Posterior vena cava (tissue), 2 donors: ENCODE measurements at places on chromosomes 4 and X. TPM values are rescaled to one million over a fixed set of nuclear protein-coding genes. Genes with fewer than 3 reads are reported as not detected.

Gene NDNF
- total RNA-seq, result 4.6 TPM

Gene PAGE1
- total RNA-seq, result not detected

Gene CEP135
- 7.3 TPM for total RNA-seq

Gene CHRNA9
- total RNA-seq, result not detected

DNA sequence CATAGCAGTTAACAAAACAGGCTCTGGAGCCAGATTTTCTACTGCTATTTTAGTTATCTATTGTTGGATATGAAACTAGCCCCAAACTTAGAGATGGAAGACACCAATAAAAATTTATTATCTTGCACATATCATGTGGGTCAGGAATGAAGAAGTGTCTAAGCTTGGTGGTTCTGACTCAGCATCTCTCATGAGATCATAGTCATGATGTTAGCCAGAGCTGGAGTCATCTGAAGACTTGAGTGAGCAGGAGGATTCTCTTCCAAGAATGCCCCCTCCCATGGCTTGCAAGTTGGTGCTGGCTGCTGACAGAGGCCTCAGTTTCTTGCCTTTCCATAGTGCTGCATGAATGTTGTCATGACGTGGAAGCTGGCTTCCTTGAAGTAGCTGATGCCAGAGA lies 68.2 kb upstream of the TAPT1 start:
- DNase-seq, result no peak

DNA sequence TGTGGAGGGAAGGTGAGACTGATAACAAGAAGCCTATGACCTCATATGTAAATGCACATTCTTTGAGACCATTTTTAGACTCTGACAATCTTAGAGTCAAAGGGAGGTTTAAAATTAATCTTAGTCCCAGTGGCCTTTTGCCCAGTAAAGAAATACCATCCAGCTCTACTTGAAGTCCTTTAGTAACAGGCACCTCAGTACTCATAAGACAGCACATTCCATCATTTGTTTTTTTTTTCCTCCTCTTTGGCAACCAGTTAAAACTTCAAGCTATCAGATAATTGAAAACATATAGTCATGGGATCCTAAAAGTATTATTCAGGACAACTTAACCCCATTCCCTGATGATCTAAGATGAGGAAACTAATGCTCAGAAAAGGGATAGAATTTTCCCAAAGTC lies 4.6 kb downstream of the EDA2R start:
- no peak for DNase-seq

- no peak for DNase-seq
Observed at GRCh38 chr4:182895791-182896292, 21.3 kb downstream of the DCTD start.

DNA sequence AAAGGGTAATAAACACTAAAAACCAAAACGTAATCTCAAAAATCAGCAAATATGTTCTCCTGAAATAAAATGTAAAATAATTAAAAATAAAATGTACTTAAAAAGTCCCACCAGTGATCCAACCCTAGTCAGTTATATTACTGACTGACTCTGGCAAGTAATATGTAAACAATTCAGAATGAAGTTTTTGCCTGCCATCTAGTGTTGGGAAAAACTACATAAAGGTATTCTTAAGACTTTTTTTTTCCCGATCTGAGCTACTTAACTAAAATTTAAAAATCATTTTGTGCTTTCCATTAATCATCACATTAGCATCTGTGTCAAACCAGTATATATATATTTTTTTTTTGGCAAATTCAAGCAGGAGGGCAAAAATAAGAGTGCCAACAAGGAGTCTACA lies 24.0 kb downstream of the RCHY1 start:
- DNase-seq, result no peak

DNA sequence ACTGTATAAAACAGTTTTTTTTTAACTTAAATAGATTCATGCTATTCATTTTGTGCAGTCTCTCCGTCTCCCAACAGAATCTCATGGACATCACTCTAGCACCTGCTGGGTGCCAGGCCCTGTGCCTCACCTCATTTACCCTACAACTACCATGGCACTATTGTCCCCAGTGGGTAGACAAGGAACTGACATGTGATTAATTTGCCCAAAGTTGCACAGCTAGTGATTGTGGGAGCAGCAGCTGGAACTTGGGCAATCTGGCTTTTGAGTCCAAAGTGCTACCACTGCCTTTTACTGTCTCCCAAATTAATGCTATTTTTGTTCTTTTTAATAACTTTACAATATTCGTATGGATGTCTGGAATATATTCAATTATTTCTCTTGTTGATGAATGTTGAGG lies 11.2 kb upstream of the PGRMC2 start:
- DNase-seq, result no peak

DNA sequence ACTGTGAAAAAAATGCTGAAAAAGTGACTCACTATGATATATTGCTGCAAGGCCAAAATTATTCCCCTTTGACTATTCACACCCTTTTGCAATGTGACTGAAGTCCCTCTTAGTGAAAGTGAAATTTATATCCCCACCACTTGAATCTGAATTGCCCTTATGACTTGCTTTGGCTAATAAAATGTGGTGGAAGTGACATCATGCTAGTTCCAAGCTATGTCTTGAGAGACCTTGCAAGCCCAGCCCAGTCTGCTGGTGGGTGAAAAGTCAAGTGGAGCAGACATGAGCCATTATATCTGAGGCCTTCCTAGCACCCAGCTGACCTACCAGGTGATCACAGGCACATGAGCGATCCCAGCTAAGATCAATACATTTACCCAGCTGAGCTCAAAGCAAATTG lies 94.7 kb downstream of the LINC00632 start:
- DNase-seq, result no peak

- DNase-seq, result no peak
Observed at GRCh38 chr4:86482306-86483172, 111.6 kb upstream of the PTPN13 start.

GRCh38 chr4:150250998-150251651 lies 172.9 kb downstream of the DCLK2 start:
- no peak for DNase-seq

GRCh38 chr4:26780539-26780938 lies 80.1 kb upstream of the STIM2 start:
- no peak for DNase-seq

GRCh38 chr4:78622253-78622979 lies 70.8 kb downstream of the ANXA3 start:
- DNase-seq, result no peak
